ENCODE measurements at places on chromosomes 16 and 17.

GRCh38 chr17:29664743-29665480 is 42.2 kb upstream of the CORO6 start:
- no peak for DNase-seq

DNA sequence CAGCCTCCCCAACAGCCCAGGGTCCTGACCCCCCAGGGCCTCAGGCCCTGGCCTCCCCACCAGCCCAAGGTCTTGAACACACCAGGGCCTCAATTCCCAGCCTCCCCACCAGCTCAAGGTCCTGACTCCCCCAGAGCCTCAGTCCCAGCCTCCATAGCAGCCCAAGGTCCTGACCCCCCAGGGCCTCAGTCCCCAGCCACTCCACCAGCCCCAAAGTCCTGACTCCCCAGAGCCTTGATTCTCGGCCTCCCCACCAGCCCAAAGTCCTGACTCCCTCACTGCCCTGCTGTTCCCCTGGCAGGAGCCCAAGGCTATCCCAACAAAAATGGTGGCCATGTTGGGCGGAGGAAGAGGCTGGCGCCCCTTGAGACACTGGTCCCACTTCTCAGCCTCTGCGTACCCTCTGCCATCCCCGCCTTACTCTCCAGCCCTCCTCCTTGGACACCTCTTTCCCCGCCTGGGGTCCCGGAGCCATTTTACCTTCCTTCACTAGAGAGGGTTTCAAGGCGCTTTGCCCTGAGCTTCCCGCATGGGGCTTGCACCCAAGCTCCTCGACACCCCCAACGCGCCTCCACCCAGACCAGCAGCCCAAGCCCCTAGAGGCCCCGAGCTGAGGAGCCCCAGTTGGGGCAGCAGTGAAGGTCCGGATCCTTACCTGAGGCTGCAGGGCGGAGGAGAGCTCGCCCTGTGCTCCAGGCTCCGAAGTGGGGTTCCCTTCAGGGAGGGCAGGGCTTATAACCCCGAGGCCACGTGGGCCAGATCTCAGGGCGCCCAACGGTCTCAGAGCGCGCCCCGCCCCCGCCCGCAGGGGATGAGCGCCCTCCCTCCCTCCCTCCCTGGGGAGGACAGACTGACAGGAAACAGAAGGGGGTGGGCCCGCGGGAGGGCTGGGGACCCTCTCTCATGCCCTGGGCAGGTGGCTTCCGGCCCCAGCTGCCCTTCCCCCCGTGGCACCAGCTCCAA is 3.5 kb upstream of the TSPOAP1 start:
- no peak for DNase-seq

GRCh38 chr16:66935314-66936011 is at the start of gene CES2:
CES2 (plus strand) TSS chr16:66935516; CDS start chr16:66935636, 120 bp downstream.
- no peak for DNase-seq

DNA sequence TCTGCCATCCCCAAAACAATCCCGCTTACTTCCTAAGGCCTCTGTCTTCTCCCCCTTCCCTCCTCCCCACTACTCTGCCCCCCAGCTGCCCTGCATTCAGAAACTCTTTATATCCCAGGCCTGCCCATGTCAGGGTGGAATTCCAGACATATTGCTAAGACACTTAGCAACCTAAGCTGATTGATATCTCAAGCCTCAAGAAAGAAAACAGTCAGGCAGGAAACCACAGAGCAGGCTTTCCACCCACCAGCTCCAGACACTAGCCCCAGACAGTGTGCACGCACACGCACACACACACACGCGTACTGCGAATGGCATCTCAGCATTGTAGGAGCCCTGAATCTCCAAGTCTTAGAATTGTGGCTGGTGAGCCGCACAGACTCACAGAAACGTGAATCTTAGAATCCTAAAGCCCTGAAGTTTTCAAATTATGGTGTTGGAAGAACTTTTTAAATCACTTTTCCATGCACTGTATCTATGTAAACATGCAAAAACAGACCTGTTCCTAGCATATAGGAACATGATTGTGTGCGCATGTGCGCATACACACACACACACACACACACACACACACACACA is 8.8 kb upstream of the LPCAT2 start:
- no peak for DNase-seq

- DNase-seq: no peak
Observed at GRCh38 chr17:34051046-34051445, 204.0 kb upstream of the CCL2 start.

GRCh38 chr17:73802314-73802713 is 158.1 kb upstream of the SDK2 start:
- DNase-seq: no peak

GRCh38 chr16:69523566-69524305 is 42.0 kb upstream of the NFAT5 start:
- DNase-seq: no peak

GRCh38 chr16:23608194-23608593 is 12.1 kb upstream of the NDUFAB1 start:
- DNase-seq: no peak

- DNase-seq: no peak
Observed at GRCh38 chr17:77504652-77505155, 363.9 kb downstream of the SEC14L1 start.

GRCh38 chr16:87201052-87201451 is 116.1 kb downstream of the C16orf95 start:
- no peak for DNase-seq

- no peak for DNase-seq
Observed at GRCh38 chr16:80788027-80788426, 16.4 kb downstream of the CDYL2 start.

DNA sequence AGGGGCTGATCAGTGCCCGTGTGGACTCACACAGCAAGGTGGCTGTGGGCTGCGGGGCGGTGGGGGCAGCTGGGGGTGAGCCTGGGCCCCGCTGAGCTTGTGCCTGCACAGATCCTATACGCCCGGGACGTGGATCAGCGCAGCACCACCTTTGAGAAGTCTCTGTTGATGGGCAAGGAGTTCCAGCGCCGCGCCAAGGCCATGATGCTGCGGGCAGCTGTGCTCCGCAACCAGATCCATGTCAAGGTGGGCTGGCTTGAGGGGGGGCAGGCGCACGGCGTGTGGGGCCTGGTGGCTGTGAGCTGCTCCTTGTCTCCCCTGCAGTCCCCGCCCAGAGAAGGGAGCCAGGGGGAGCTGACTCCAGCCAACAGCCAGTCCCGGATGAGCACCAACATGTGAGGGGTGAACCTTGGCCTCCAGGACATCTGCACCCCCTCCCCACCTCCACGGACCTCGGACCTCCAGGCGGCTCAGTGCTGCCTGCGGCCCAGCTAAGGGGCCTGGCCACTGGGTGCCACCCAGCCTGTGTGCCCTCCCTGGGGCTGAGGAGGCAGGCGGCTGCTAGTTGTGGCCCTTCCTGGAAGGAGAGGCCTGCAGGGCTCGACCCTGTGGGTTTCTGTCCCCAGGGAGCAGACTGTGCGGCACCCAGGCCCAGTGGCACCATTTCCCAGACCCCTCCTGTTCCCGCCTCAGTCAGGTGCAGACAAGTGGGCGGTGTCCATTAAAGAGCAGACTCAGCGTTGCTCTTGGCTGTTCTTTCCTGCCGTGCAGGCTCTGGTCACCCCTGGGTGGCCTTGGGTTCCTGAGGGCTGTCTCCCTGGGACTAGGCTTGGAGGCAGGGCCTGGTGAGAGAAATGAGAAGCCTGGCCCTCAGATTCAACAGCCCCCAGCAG is 5.3 kb downstream of the GPS1 start:
- no peak for DNase-seq
